Midbrain (tissue), 1 donor: ENCODE measurements at places on chromosomes 4 and X.

- DNase-seq = no peak
Measured at GRCh38 chr4:90960840-90961239, 833.6 kb downstream of the CCSER1 start.

GRCh38 chrX:114584375-114584943, 573 bp downstream of the HTR2C start:
- DNase-seq = no peak

- no peak for DNase-seq
Measured at GRCh38 chrX:53281963-53282695, 745 bp upstream of the IQSEC2 start.

GRCh38 chrX:109774706-109775105, 41.6 kb upstream of the ACSL4 start:
- no peak for DNase-seq

GRCh38 chrX:1511829-1512228, 25.2 kb downstream of the P2RY8 start:
- no peak for DNase-seq

DNA sequence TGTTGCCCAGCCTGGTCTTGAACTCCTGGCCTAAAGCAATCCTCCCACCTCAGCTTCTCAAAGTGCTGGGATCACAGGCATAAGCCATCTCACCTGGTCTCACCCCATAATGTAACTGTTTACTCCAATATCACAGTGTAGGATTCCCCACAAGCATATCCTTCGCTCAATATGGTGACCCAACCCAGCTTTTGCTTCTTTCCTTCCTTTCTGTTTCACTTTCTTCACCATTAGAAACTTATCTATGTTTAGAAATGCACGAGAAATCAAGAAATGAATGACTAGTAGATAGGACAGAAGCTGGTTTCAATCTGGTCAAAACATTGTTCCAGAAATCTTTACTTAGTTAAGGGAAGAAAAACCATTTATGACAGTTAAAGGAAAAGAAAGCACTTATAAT, 18.9 kb downstream of the TSPAN5 start:
- DNase-seq = no peak

- DNase-seq = no peak
Measured at GRCh38 chr4:156773648-156774357, 197.8 kb downstream of the PDGFC start.

DNA sequence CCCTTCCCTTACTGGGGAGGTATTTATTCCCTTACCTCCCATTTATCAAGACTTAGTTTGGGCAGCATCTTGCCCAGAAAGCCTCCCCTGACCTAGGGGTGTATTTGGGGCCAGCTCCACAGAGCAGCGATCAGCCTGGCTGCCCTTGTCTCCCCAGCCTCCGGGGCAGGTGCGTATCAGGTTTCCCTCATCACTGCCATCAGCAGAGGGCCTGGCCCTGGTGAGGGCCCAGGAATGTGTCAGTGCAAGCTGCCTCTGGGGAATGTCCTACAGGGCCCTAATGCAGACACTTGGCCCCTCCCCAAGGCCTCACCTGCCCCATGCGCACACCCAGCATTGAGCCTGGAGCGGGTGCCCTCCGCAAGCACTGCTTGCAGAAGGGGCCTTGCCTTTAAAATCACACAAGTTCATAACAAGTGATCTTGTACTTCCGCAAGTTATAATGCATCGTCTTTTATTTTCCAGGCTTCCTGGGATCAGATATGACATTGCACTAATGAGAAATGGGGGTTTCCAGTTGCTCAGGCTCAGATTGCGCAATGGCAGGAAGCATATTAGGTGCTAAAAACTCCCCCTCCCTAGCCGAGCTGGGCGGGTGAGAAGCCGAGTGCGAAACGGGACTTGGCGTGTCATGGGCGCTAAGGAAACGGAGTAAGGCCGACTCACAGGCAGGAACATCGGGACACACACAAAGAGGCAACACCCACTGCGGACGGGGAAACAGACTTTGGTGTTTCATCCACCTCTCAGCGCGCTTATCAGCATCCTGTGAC, 25.4 kb upstream of the AFAP1 start:
- no peak for DNase-seq

GRCh38 chr4:135921081-135921480, 1611.2 kb downstream of the PCDH18 start:
- no peak for DNase-seq

- DNase-seq = no peak
Measured at GRCh38 chr4:121338518-121338917, 42.3 kb downstream of the QRFPR start.

DNA sequence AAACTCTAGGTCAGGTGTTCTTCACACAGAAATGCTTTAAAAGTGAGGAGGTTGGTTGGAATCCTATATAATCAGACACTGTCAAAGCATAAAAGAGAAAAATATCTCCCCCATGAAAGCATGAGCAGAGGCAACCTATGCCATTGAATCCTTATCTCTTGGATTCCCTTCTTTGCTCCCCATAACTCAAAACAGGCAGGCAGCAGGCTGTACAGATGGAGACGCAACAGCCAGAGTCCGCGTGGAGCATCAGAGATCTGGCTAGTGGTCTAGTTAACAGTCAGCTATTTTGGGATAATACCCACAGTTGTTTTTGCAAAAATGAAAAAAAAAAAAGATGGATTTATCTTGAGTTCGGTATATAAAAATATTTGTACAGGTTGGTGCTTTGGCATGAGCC, 490.0 kb upstream of the TENM3 start:
- DNase-seq = no peak

GRCh38 chrX:129996120-129996519, 13.7 kb downstream of the BCORL1 start:
- no peak for DNase-seq

DNA sequence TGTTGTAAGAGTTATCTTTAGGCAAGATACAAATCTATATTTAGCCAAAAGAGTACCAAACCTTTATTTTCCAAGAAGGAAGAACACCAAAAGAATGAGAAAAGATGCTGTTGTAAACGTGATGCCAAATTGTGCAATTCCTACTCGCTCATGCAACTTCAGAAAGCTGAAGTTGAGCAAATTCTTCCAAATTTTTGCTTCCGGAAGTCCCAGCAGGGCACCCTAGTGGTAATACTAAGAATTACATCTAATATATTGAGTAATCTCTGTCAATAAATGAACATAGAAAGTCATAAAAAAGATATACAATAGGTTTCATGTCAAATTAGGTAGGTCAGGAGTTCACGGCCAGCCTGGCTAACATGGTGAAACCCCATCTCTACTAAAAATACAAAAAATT, 36.0 kb upstream of the SMARCAD1 start:
- DNase-seq = no peak

DNA sequence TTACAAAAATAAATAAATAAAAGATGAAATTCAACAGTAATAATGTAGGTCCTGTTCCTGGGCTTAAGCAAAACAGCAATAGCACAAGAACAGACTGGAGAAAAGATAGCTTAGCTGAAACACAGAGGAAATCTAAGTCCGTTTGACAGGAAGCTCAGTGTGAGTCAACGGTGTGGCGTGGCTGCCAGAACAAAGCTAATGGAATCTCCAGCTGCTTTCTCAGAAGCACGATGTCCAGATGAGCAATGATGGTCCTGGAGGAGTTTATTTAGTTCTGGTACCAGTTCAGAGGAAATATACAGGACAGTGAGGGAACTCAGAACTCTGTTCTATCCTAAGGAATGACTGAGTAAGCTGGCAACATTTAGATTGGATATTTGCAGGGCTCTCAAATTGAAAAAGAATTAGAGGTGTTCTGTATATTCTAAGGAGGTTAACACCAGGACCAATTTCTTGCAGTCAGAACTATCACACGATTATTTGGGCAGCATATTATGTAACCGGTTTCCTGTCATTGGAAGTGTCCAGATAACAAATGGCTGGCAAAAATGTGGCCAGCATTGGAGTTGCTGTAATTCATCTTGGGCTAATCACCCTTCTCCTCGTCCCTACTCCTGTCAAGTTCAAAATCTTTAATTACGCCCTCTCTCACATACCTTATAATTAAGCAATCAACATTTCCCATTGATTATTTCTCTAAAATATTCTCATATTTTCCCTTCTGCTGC, 12.7 kb downstream of the GAB3 start:
- DNase-seq = no peak

DNA sequence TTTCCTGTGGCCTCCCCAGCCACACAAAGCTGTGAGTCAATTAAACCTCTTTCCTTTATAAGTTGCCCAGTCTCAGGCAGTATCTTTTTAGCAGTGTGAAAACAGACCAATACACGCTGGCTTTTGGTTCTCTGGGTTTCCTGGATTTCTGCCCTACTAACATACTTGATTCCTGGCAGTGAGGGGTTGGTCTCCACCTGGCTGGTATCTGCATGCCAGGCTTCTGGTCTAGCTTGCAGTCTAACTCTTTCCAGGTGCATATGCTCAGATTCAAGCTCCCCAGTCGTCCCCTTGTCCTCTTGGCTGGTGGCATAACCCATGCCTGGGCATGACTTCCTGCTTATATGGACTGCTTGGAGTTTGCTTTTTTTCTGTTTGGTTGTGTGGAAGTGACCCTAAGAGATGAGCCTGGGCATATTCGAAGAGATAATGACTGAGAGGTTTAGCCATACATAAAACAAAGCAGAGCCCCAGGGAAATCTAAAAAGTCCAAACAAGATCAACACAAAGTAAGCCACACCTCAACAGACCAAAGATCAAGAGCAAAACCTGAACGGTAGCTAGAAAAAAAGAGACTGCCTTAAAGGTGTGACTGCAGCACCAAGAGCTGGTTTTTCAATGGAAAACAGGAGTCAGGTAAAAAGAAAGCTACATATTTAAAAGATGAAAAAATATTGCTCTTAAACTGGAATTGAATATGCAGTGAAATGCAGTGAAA, 102.1 kb upstream of the STS start:
- no peak for DNase-seq

- DNase-seq = no peak
Measured at GRCh38 chrX:108442901-108443464, 3.3 kb downstream of the COL4A5 start.

DNA sequence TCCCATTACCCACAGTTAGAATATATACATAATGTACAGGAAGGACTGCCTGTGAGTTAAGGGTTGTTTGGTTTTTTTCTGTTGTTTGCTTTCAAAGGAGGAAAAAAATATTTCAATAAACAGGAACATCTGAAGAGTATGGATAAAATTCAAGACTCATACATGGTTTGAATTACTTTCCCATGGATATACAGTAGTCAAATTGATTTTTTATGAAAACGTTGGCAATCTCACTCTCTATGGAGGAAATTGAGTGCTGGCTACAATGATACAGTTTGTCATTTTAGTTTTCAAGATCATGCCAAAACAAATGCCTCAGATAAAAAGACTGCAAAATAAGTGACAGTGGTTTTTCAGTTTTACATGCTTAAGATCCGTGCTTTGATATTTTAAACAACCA, 116.6 kb downstream of the SH3RF1 start:
- DNase-seq = no peak

- peak; percentile 95 for DNase-seq
Measured at GRCh38 chr4:105708181-105709080, at the start of the genes GSTCD and INTS12. Gene GSTCD, plus strand, starts transcription at chr4:105708784. Its CDS starts 8,830 bp downstream, at chr4:105717614. Gene INTS12, minus strand, starts transcription at chr4:105708689. Its CDS starts 8,684 bp downstream, at chr4:105700005.

- DNase-seq = no peak
Measured at GRCh38 chr4:161486461-161486860, 677.3 kb downstream of the FSTL5 start.

DNA sequence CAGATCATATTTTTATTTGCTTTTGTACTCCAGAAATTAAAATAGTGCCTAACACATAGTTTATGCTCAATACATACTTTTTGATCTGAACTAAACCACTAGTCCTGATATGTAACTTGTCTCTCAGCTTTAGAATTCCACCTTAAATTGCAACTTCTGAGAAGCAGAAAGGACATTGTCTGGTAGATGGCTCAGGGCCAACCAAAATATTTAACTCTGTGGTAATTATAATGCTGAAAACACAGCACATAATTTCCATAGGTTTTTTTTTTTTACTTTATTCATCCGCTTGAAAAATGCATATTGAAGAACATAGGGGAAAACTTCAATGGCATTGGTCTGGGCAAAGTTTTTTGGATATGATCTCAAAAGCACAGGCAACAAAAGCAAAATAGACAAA, 59.3 kb downstream of the AREG start:
- no peak for DNase-seq

- DNase-seq = no peak
Measured at GRCh38 chr4:32569861-32570260, 1849.7 kb downstream of the PCDH7 start.

- no peak for DNase-seq
Measured at GRCh38 chr4:145730026-145730425, 50.1 kb downstream of the C4orf51 start.

- no peak for DNase-seq
Measured at GRCh38 chrX:111355523-111356115, 56.4 kb downstream of the DCX start.

DNA sequence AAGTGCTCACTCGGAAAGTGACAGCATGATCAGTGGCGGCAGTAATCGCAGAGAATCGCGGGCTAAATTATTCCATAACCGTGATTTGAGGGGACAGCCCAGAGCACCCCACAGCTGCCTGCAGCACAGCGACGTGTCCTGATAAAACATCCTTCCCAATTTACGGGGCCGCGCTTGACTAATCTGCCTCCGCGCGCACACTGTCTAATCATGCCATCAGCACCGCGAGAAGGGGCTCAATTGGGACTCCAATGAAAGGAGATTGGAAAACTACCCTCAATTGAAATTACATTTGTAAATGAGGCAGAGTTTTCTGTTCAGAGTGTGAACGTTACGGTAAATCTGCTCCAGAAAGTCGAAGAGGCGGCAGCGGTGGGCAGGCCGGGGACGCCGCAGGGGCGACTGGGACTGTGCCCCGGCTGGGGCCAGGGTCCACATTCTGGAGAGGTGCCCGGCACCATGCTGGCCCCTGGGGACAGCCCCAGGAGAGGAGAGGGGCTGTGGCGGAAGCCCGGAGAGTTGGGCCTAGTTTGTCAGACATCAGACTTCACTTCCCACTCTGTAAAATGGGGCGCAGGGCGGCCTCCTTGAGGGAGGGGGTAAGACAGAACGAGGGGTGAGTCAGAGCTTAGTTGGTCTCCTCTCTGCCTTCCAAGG, 107.7 kb downstream of the FAM53A start:
- DNase-seq = no peak

- no peak for DNase-seq
Measured at GRCh38 chr4:121011138-121011537, 61.2 kb downstream of the NDNF start.

GRCh38 chrX:104084534-104085277, 8.7 kb upstream of the TMSB15C start:
- no peak for DNase-seq

DNA sequence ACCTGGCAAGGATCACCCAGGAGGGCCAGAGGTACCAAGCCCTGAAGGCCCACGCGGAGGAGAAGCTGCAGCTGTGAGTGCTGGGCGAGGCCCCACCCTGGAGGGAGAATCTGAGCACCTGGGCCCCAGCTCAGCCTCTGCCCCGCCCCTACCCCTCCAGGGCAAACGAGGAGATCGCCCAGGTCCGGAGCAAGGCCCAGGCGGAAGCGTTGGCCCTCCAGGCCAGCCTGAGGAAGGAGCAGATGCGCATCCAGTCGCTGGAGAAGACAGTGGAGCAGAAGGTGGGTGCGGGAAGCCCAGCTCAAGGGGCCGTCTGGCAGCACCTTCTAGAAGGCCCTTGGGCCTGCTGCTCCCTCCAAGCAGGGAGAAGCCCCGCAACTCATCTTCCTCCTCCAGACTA, 23.2 kb downstream of the TACC3 start:
- DNase-seq = no peak

GRCh38 chr4:185217408-185217975, 8.1 kb downstream of the SNX25 start:
- DNase-seq = no peak

- DNase-seq = no peak
Measured at GRCh38 chr4:153506341-153507309, 40.5 kb downstream of the TMEM131L start.

- DNase-seq = no peak
Measured at GRCh38 chrX:107729558-107730297, 45.9 kb downstream of the TSC22D3 start.
